ENCODE measurements at places on chromosomes 6 and 20. TPM values are rescaled to one million over a fixed set of nuclear protein-coding genes. Genes with fewer than 3 reads are reported as not detected.
A peak's percentile ranks its signal among the peaks of the same experiment; 100 is the strongest.

- H3K27ac ChIP-seq: no peak overlapping the region
- H3K27me3 ChIP-seq: no peaks in the 10 kb centered on the region
- DNase-seq: no peak
- no peak overlapping the region for H3K4me3 ChIP-seq
- H3K4me1 ChIP-seq: no peaks in the 10 kb centered on the region
- no peaks in the 10 kb centered on the region for H3K36me3 ChIP-seq
Measured at GRCh38 chr20:22512911-22513489, 71.4 kb downstream of the FOXA2 start.

DNA sequence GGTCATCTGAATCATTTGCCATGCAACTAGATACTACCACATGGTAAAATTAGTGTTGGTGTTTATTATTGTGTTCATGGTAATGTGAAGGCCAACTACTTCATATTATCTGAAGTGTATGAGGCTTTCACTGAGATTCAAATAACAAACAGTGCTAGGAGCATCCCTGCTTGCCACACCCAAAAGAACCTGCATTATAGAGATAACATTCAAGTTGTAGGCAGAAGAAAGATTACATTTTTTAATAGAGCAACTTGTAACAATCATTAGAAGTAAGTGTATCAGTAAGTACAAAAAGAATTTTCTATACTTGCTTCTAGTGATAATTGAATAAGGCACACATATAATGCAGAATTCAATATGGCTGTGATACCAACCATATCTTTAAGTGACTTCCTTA lies 49.8 kb downstream of the BCKDHB start:
- no peaks in the 10 kb centered on the region for H3K4me1 ChIP-seq
- H3K36me3 ChIP-seq: no peaks in the 10 kb centered on the region
- H3K27ac ChIP-seq: no peak overlapping the region
- no peak overlapping the region for H3K4me3 ChIP-seq

DNA sequence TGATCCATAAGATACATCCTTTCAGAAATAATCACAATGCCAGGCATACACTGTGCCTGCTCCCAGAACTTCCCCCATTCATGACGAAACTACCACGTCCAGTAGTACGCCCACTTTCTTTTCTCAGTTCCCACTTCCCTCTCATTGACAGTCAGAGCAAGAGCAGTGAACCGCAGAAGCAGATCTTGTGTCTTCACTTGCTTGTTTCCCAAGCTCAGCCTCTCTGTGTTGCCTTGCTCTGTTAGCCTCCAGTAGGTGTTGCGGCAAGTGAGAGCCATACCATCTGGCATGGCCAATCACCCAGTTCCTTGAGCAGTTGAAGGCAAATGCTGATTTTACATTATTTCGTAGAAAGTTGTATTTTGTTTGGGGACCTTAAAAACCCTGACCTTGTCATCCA lies 11.7 kb downstream of the UST start:
- H3K27me3 ChIP-seq: peaks cover 39% of the 10 kb centered on the region
- peaks cover 42% of the 10 kb centered on the region for H3K4me1 ChIP-seq

DNA sequence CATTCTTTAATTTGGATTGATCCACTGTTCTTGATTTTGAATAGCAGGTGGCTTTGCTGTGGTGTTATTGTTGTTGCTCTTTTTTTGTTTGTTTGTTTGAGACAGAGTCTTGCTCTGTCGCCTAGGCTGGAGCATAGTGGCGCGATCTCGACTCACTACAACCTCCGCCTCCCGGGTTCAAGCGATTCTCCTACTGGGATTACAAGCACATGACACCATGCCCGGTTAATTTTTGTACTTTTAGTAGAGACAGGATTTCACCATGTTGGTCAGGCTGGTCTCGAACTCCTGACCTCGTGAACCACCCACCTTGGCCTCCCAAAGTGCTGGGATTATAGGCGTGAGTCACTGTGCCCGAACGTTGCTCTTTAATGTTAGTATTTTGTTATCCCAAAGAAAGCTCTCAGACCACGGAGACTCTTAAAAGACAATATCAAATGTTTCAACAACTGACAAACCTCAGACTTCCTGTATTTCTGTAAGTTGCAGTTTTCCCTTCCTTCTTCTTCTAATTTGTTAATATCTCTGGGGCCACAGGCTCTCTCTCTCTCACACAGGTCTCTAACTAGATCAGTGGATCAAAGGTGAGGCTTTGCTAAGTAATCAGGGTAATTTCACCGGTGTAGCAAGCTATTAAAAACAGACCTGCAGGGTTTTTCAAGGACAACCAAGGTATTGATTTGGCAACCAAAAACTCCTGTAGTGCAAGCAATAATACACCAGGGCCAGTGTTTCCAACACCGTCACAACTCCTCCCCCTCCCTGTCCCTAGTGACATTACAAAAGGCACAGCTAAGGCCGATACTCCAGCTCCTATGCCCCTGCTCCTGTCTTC lies 48.8 kb upstream of the ZNF217 start:
- no peaks in the 10 kb centered on the region for H3K27me3 ChIP-seq
- no peaks in the 10 kb centered on the region for H3K36me3 ChIP-seq
- H3K27ac ChIP-seq: peak overlapping the region; percentile 95

- H3K36me3 ChIP-seq: no peaks in the 10 kb centered on the region
- no peak for DNase-seq
- H3K4me3 ChIP-seq: no peak overlapping the region
- peaks cover 24% of the 10 kb centered on the region for H3K27me3 ChIP-seq
Measured at GRCh38 chr20:51221791-51222408, 199.0 kb upstream of the KCNG1 start.

SDHAF4 gene
- 10.5 TPM for total RNA-seq

DNA sequence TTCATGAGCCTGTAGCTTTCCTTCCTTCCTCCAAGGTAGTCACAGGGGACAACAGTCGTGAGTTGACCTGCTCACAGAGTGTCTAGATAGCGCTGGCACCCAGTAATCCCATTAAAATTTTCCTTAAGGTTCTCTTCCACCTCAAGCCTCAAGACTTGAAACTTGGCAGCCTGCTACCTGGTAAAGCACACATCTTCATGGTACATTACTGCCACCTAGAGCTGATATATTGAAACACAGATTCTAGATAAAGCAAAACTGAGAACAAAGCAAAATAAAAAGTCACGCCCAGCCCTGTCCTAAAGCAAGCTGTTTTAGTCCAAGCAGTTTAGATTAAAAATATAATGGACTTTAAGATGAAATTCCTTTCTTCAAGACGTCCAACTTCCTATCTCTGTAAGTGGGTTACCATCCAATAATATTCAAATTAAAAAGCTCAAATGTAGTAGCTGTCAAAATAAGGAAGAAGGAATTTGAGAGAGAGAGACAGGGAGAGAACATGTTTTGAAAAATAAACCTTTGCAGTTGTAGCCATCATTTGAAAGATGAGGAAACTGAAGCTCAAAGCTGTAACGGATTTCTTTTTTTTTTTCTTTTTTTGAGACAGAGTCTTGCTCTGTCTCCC lies 50.7 kb upstream of the CD83 start:
- peaks cover 10% of the 10 kb centered on the region for H3K4me1 ChIP-seq
- H3K27ac ChIP-seq: no peak overlapping the region
- H3K27me3 ChIP-seq: peaks cover 20% of the 10 kb centered on the region
- no peaks in the 10 kb centered on the region for H3K36me3 ChIP-seq
- peak; percentile 21 for DNase-seq

- H3K4me3 ChIP-seq: peak overlapping the region; percentile 96
- peaks cover 36% of the 10 kb centered on the region for H3K4me1 ChIP-seq
- peak; percentile 100 for DNase-seq
- peaks cover 36% of the 10 kb centered on the region for H3K36me3 ChIP-seq
Measured at GRCh38 chr6:24720604-24721460, 1.9 kb upstream of the C6orf62 start.

DNA sequence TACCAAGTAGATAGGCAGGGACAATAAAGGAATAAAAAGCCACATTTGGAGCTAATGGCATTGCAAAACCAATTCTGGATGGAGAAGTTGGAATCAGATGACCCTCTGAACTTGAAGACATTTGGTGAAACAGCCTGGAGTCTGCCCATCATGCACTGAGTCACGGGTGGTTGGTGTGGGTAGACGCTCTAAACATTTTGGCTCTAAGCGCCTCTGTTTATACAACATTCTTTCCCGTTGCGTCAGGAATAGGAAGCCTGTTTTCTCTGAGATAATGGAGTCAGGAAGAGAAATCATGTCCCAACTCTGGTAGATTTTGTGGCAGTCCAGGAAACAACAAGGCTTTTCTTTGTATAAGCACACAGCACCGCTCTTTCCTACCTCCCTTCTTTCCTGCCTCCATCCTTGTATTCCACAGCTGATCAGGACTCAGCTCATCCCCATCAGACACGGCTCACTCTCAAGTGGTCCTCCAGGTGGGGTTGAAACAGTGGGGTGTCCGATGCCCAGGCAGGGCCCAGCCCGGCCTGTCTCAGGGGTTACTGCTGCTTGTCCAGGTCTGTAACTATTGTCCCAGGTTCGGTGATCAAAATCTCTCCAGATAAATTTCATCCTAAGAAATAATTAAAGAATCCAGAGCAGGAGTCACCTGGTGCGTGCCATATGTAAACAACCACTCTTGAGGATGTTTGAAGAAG lies 12.1 kb upstream of the RAMACL start:
- no peak for DNase-seq
- H3K4me3 ChIP-seq: no peak overlapping the region
- no peak overlapping the region for H3K27ac ChIP-seq

DNA sequence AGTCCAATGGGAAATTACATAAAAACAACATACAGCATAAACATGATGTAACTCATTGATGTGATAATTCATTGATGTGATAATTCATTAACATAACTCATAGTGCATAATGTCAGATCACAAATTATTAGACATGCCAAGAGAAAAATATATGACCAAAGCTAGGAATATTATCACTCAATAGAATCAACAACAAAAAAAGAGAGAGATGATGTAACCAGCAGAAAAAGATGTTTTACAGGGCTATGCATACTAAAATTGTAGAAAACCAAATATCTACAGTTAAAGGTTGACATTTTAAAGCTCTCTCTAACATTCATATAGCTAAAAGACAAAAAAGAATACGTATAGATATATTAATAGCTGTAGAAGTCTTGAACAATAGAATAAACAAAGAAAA lies 1067.2 kb upstream of the ADGRB3 start:
- H3K36me3 ChIP-seq: no peaks in the 10 kb centered on the region
- H3K27me3 ChIP-seq: no peaks in the 10 kb centered on the region
- DNase-seq: no peak
- no peak overlapping the region for H3K4me3 ChIP-seq

WFDC12 gene
- total RNA-seq: not detected
